ENCODE measurements at places on chromosomes 6 and 20.

DNA sequence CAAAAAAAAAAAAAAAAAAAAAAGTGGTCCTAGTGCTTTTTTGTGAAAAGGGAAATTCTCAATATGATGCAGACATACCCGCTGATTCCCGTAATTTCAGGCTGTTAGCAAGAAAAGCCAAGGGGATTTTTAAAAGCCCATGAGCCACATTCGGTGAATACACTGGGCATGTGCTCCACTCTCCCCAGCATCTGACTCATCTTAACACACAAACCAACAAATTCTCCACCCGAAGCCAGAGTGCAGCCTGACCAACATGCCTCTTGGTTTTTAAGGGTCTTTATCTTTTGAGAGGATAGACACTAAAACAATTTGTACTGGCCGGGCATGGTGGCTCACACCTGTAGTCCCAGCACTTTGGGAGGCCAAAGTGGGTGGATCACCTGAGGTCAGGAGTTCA is 45.5 kb upstream of the CD83 start:
- no peak for DNase-seq

DNA sequence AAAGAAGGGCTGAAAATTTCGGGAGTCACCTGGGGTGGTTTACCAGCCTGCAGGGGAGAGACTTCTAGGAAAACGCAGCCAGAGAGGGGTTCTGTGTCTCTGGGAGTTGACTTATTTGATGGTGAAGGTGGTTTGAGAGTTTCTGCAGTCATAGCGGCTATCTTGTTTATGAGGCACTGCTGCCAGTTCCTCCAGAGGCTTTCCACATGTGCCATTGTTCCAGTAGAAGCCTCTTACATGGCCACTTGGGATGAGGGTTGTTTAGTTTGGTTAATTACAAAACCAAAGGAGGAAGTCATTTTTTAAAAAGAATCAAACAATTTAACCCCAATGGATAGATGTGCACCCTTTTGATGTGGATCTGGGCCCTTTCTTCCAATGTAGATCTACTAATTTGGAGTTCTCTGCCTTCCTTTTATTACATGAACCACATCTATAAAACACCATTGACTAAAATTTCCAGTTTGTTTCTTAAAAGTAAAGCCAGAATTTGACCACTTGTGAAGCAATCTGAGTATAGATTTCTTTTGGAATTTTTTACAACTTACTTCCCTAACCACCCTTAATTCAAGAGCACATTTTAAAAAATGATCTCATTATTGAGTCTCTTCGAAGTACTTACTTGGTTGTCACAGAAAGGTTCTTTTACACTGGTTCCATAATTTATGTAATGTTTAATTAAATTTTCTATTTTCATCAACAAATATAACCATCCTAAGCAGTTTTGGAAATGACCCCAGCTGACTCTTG is 97.6 kb downstream of the TCP11 start:
- no peak for DNase-seq

GRCh38 chr6:138229072-138229471 is 10.8 kb upstream of the PBOV1 start:
- DNase-seq = no peak

DNA sequence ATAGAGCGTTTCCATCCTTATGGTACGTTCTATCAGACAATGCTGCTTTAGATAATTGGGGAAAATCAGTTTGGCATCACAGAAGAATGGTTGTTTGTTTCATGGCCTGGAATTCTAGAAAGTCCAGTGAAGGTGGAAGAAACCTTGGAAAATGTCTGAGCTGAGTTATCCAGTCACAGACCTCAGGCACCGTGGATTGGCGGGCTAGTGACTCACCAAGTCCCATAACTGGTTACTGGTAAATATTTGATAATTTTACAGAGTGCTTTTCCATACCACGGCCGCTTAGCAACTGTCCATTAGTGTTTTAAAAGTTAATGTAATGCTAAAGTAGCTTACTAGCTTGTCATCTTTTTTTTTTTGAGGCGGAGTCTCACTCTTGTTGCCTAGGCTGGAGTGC is 99.4 kb downstream of the SLC35B3 start:
- no peak for DNase-seq

All from activated CD8-positive, alpha-beta memory T cell treated with anti-CD3 and anti-CD28 coated beads for 1 hour (primary cell).